ENCODE measurements at places on chromosomes 2 and 18. TPM values are rescaled to one million over a fixed set of nuclear protein-coding genes. Genes with fewer than 3 reads are reported as not detected.

- DNase-seq = no peak
Observed at GRCh38 chr2:21657445-21657844, 533.7 kb downstream of the TDRD15 start.

Gene CNDP1
- not detected for total RNA-seq

DNA sequence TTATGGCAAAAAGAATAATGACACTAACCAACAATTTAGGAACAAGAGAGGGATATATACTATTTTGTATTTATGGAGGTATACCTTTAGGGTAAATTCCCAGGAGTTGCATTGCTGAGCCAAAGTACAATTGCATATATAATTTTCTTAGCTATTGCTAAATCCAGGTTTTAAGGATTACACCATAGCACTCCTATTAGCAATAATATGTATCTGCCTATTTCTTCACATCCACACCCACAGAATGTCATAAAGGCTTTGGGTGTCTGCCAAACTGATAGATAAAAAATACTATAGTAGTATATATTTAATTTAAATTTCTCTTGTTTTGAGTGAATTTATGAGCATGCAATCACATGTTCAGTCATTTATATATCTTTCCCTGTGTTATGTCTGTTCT is 11.5 kb upstream of the SERPINB13 start:
- no peak for DNase-seq

DNA sequence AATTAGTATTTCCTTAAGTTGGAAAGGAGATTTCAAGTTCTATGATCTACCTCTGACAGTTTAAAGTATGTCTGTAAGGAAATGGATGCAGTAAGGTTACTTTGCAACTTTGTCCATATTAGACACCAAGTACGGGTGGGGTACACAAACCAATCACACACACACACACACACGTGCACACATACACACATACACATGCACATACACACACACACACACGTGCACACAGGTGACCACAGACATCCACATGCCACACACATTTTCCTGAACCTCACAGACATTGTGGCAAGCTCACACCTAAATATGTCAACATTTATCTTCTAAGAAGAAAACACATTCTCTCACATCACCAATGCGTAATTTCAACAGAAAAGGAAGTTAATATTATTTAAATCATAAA is 165.9 kb downstream of the MYT1L start:
- DNase-seq = no peak

- DNase-seq = no peak
Observed at GRCh38 chr2:63034526-63034925, 16.1 kb upstream of the OTX1 start.

GRCh38 chr18:10995550-10995949 is 153.8 kb downstream of the PIEZO2 start:
- no peak for DNase-seq

DNA sequence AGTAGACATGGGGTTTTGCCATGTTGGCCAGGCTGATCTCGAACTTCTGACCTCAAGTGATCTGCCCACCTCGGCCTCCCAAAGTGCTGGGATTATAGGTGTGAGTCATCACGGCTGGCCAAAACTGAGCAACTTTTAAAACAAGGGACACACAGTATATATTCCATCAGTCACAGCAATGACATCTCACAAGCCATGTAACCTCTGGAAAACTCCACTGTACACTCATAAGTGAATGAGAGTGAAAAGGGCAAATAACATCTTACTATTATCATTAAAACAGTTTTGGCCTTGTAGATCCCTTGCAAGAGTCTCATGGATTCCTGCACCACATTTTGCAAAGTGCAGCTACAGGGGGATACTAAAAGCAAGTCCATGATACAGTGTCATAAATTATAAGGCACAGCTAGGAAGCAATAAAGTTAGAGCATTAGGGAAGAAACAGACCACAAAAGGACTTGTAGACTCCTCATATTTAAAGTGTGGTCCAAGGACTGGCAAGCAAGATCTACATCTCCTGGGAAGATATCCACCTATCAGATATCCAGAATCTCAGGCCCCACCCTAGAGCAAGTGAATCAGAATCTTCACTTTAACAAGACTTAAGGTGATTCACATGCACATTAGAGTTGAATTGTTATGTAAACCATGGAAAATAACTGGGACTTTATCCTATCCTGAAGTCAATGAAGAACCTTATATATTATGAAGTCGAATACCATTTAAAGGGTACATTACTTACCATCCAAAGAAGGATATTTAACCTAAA is 5.7 kb downstream of the SMC6 start:
- no peak for DNase-seq

GRCh38 chr2:72625366-72625765 is 200.5 kb downstream of the EXOC6B start:
- no peak for DNase-seq

- no peak for DNase-seq
Observed at GRCh38 chr2:133734716-133735495, 166.6 kb upstream of the NCKAP5 start.

DNA sequence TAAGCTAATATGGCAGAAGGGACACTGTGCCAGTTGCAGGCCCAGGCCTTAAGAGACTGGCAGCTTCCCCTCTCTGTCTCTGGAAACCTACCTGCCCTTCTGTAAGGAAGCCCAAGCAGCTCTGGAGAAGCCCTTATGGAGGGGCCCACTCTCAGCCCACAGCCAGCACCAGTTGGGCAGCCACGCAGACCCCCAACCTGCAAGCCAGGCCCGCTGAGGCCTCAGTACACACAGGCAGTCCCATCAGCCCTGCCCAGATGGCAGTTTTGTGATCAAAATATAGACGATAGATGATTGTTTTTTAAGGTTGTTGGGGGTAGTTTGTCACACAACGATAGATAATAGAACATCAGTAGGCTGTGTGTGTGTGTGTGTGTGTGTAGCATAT is 36.8 kb upstream of the ALPP start:
- DNase-seq = peak; percentile 38

DNA sequence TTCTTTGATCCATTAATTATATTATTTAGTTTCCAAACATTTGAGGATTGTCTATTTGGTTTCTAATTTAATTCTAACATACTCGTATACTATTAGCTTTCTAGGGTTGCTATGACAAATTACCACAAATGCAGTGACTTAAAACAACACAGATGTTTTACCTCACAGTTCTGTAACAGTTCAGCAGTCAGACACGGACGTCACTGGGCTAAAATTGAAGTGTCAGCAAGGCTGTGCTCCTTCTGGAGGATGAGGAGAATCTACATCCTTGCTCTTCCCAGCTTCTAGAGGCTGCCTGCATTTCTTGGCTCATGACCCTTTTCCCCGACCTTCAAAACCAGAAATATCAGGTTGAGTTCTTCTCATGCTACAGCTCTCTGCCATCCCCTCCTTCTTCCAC is 117.6 kb downstream of the TFCP2L1 start:
- DNase-seq = no peak

- no peak for DNase-seq
Observed at GRCh38 chr2:42965196-42965595, 172.8 kb upstream of the HAAO start.

Gene ARHGAP15
- 2.7 TPM for total RNA-seq

DNA sequence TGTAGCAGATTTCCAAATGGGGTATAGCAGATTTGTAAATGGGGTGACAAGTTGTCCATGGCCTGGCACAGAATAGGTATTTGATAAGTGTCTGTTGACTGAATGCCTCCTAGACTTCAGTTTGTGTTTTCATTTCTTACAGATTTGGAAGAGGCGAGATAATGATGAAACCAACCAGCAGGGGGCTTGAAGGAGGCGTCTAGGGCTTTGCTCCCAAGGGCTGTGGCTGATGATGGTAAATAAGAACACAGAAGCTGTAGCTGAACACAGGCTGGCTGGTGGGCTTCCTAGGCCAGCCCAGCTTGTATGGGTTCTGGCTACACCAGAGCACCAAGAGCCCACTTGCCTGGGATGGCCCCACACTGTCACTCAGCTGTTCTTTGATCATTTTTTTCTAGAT is 19.4 kb downstream of the SFTPB start:
- no peak for DNase-seq

GRCh38 chr2:190713471-190713870 is 64.6 kb downstream of the NAB1 start:
- DNase-seq = no peak

DNA sequence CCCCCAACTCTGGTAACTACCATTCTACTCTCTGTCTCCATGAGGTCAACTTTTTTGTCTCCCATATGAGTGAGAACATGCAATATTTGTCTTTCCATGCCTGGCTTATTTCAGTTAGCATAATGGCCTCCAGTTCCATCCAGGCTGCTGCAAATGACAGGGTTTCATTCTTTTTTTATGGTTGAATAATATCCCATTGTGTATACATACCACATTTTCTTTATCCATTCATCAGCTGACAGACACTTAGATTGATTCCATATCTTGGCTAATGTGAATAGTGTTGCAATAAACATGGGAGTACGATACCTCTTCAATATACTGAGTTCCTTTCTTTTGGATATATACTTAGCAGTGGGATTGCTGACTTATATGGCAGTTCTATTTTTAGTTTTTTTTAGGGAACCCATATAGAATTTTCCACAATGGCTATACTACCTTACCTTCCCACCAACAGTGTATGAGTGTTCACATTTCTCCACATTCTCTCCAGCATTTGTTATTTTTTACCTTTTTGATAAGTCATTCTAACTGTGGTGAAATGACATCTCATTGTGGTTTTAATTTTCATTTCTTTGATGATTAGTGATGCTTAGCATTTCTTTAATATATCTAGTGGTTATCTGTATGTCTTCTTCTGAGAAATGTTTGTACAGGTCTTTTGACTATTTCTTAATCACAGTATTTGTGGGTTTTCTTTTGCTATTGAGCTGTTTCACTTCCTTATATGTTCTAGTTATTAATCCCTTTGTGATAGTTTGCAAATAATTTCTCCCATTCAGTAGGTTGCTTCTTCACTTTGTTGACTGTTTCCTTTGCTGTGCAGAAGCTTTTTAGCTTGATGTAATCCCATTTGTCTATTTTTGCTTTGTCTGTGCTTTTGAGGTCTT is 112.2 kb downstream of the SRBD1 start:
- DNase-seq = no peak

GRCh38 chr2:228561816-228562215 is 380.3 kb upstream of the SPHKAP start:
- no peak for DNase-seq

Gene IFIH1
- total RNA-seq = 6.9 TPM

Gene DTNA
- 190 TPM for total RNA-seq

GRCh38 chr2:168744844-168745243 is 57.6 kb upstream of the NOSTRIN start:
- no peak for DNase-seq

DNA sequence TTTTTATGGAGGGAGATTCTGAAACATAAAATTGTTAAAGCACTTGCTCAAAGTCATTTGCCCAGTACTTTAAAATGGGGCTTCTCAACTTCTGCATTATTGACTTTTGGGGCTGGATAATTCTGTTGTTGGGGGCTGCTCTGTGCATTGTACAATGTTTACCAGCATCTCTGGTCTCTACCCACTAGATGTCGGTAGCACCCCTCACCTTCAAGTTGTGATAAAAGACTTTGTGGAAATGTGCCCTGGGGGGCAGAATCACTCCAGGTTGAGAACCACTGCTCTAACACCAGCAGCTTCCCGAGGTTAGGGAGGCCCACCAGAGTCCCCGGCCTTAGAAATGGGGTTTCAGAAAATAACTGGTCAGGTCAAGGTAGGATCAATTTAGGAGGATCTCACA is 26.8 kb upstream of the CUL3 start:
- no peak for DNase-seq

DNA sequence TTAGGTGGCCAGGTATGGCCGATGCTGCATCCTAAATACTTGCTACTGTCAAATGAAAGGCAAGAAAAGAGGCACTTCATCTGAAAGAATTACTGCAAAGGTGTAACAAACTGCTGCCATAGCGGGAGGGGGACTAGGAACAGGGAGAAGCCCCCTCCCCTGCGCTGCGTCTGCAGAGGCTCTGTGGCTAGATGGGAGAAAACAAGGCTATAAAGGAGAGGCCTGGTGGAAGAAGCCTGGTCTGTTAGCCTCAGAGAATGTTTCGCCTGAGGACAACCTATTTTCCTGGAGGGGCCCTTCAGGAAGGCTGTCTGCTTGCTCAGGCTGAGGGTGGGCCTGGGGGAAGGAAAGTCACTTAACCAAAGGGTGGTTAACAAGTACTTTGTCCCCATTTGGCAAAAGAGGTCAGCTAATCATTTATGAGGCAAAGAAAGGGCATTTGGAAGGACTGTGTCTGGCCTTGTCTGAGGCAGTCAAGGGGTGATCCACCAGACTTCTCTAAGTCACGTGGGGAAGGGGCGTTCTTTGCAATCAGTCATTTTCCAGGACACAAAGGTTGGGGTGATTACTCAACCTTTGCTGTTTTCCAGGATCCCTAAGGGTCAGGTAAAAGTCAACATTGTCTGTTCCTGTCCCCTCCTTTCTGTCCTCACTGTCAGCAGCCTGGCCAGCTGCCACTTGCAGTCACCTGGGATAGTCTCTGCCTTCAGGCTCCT is 103.0 kb upstream of the TMEM200C start:
- DNase-seq = no peak

DNA sequence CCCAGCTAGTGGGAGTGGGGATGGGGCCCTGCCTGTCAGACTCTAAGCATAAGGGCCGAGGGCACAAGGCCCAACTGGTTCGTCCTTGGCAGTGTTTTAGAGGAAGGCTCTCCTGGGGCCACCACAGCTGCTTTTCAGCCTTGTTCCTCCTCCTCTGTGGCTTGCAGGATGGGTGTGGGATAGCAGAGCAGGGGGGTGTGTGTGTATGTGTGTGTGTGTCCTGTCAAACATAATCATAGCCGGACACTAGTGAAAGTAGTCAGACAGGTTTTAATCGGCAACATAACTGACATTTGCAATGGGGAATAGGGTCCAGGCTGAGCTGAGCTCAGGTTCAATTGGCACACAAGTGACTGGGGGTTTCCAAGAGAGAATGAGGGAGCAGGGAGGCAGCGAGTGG is 114.2 kb downstream of the SEPTIN10 start:
- no peak for DNase-seq

DNA sequence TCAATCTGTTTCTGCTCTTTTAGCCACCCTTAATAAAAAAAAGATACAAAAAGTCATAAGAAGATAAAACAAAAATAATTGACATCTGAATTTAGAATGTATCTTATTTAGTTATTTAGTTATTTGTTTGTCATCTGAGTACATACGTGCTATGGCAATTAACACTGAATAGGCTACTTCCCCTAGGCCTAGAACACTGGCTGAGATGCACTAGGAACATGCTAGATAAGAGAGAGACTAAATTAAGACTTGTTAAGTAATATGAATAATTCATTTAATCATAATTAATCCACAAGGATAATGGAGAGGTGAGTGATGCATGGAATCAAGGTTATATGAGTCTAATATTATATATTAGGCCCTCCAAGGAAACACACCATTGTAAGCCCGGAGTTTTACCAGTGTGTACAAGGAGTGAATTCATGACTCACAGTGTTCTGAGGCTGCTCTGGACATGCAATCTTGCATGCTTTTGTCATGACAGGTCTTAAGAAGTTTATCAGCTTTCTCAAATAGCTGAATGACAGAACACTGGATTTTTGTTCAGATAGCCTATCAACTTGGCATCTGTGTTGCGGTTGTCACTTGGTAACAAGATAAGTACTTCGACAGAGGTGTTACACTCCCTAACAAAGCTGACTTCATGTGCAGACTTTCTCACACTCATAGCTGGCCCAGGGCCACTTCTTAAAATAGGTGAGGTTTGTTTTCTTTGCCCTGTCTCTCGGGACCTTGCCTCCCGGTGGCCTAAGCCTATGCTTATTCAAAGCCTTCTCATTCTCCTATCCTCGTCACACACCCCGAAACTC is 5.0 kb upstream of the SERPINB2 start:
- DNase-seq = no peak
